ENCODE measurements at places on chromosomes 5 and 9.
A peak's percentile ranks its signal among the peaks of the same experiment; 100 is the strongest.

GRCh38 chr9:83706676-83707517 is 861 bp downstream of the UBQLN1 start:
- peak; percentile 80 for DNase-seq

GRCh38 chr9:8899511-8899910 is 1099.9 kb upstream of the DMAC1 start:
- no peak for DNase-seq

DNA sequence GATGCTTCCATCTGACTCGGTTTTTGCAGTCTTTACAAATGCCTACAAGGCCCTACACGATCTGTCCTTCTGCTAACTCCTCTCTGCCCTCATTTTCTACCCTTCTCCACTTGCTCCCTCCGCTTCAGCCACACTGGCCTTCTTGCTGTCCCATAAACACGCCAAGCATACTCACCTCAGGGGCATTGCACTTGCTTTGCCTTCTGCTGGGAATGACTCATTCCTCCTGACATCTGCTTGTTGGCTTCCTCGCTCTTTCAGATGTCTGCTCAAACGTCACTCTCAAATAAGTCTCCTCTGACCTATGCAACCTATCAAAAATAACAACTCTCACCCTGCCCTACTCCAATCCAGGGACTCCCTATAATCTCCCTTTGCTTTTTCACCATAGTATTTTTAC is 28.2 kb downstream of the CDC25C start:
- DNase-seq, result no peak

- DNase-seq, result no peak
Observed at GRCh38 chr5:12320331-12320730, 416.1 kb upstream of the CTNND2 start.

DNA sequence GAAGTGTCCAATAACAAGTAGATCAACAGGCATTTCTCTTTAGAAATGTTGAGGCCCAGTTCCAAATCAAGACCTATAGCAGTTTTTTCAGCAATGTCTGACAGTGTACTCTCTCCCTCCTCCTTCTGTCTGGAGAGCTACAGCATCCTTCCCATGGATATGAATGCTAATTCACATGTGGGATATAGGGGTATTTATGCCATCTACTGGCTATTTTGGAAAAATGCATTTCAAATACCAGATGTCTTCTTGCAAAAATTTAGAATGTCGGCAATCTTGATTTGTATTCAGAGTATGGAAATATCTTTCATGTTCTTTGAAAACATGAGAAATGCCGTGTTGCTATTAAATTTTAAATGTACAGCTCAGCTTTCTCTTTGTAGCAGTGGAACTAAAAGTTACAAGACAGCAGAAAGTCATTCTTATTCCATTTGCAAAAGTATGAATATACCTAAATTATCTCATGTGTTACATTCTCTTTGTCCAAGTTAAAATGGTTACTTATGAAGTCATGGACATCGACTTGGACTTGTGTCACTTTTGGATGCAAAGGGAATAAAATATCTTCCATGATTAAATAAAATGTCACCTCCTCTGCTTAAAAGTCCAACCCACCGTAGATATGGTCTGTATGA is 647.8 kb downstream of the TAF11L14 start:
- no peak for DNase-seq

DNA sequence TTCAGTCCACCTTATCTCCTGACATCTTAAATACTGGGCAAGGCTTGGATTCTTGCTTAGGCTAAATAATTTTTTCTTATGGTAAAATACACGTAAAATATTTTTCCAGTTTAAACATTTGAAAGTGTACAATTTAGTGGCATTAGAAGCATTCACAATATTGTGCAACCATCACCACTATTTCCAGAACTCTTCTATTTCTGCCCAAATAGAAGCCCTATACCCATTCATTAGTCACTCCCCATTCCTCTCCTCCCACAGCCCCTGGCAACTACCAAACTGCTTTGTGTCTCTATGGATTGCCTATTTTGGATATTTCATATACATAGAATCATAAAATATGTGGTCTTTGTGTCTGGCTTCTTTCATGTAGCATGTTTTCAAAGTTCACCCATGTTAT is 57.6 kb downstream of the IL31RA start:
- DNase-seq, result no peak

DNA sequence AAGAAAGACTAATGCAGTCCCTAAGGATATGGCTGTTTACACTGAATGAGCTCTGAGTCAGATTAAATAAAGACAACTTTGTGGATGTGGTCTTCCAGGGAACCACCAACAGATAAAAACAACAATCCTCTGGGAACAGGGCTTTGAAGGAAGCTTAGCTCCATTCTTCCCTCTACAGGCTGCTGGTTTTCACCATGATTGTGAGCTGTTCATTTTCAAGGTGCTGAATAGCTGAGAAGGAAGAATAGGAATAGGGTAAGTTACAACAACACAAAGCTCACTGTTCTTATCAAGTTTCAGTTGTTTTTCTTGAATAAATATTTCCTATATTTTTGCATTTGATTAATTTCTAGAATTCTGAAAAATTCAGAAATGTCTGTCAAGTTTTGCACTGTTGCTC is 25.9 kb upstream of the PTAR1 start:
- peak; percentile 43 for DNase-seq

DNA sequence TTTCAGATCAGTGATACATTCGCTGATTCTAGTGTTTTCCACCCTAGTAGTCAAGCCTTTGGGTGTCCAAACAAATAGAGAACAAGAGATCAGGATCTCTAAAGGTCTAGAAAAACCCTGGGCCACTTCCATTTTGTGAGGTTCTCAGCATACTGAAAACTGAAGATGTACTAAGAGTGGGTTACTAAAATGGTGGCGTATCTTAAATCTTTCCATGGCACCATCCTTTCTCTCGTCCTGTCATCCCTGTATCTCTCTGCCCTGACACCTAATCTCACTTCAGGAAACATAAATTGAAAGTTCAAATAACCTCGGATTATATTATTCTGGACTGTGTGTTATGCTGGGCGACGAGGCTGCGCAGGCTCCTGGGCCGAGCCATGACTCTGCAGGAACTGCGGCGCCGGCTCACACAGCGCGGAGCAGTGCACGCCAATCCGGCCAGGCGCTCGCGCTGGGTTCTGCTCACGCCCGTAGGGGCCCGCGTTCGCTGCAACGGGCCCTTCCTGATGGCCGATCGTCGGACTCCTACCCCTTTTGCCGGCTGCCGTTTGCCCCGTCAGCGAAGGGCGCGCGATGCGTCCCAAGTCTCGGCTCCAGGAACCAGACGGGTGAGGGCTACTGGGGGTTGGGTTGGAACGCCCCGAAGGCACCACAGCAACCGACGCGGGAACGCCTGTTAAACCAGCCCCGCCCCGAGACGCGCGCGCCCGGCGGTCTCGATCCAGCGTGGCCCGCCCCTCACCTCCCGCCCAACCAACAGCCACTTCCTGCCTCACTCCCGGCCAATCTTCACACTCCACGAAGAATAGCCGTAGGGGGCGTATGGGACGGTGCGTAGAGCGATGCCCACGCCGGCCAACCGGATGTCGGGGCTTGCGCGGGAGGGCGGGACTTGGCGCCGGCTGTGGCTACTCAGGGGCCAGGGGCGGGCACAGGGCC is 503 bp upstream of the CANX start:
- DNase-seq, result peak; percentile 99

GRCh38 chr5:133995341-133995740 is 9.4 kb downstream of the VDAC1 start:
- no peak for DNase-seq

DNA sequence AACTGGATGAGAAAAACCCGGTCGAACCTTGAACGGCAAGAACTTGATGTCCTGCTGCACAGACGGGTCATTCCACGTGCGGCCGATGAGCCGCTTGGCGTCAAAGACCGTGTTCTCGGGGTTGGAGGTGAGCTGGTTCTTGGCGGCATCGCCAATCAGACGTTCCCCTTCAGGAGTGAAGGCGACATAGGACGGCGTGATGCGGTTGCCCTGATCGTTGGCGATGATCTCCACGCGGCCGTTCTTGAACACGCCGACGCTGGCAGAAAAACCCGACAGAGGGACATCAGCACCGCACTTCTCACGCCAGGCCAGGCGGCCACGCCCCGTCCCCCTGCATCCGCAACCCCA is 519 bp downstream of the HSPA5 start:
- DNase-seq, result peak; percentile 53

- DNase-seq, result peak; percentile 7
Observed at GRCh38 chr5:102153003-102153759, 142.9 kb downstream of the SLCO4C1 start.

DNA sequence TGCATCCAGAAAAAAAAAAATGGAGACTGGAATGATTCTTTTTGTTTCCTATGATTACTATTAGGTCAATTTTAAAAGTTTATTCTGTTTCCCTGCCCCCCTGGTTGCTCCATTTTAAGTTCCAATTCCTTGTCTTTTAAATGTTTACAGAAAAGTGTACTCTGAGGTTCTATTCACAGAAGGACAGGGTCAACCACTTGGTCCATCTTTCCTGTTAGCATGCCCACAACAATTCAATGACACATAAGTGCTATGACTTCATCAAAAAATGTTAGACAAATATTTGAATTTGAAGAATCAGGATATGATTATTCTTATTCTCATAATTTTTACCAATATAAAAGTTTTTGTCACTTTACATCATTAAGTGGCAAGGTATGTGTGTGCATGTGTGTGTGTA is 123.7 kb downstream of the PDE4D start:
- no peak for DNase-seq

Measured in SJCRH30 (cell line).